ENCODE measurements at places on chromosomes 7 and 10.

- DNase-seq, result no peak
Observed at GRCh38 chr10:10901906-10902305, 115.8 kb upstream of the CELF2 start.

DNA sequence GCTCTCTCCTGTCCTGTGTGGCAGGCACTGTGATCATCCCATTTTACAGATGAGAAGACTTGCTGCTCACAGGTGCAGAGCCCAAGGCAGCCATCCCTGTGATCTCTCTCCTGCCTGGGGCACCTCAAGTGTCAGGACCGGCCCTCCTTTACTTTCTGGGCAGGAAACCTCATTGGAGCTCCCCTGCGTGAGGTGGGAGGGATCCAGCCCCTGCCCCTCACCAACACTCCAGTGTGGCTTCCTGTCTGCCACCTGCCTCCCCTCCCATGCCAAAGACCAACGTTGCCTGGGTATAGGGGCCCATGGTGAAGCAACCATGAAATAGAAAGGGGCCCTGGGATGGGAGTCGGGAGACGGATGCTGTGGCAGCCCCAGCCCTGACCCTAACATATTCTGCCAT lies 91.2 kb upstream of the MYL10 start:
- DNase-seq, result no peak

GRCh38 chr10:28581916-28582315 lies 49.0 kb downstream of the WAC start:
- DNase-seq, result no peak

DNA sequence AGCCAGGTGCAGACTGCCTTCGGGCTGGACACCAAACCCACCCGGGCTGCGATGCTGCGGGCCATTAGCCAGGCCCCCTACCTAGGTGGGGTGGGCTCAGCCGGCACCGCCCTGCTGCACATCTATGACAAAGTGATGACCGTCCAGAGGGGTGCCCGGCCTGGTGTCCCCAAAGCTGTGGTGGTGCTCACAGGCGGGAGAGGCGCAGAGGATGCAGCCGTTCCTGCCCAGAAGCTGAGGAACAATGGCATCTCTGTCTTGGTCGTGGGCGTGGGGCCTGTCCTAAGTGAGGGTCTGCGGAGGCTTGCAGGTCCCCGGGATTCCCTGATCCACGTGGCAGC lies 50.0 kb downstream of the VWA2 start:
- DNase-seq, result no peak

GRCh38 chr7:47725031-47725780 lies 143.3 kb upstream of the TNS3 start:
- DNase-seq, result no peak

DNA sequence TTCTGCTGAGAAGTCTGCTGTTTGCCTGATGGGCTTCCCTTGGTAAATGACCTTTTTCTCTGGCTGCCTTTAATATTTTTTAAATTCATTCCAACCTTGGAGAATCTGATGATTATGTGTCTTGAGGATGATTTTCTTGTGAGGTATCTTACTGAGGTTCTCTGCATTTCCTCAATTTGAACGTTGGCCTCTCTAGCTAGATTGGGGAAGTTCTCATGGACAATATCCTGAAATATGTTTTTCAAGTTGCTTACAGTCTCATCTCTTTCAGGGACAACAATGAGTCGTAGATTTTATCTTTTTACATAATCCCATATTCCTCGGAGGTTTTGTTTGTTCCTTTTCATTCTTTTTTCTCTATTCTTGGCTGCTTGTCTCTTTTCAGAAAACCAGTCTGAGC lies 208.4 kb downstream of the KIF20B start:
- DNase-seq, result no peak

DNA sequence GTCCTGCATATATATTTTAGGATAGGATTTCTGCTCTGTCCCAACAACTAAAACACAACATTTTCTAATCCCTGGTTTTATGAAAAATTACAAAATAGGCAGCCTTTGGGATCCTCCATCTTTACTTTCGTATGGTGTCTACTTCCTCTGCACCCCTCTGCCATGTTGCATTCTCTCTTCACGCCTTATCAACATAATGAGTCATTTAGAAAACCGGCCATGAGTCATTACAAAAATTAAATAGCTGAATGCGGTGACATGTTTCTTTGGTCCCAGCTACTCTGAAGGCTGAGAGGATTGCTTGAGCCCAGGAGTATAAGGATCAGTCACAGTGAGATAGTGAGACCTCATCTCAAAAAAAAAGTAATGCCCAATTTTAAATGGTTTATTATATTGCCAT lies 148.1 kb upstream of the CELF2 start:
- no peak for DNase-seq

GRCh38 chr7:69211739-69212138 lies 386.5 kb upstream of the AUTS2 start:
- DNase-seq, result no peak

DNA sequence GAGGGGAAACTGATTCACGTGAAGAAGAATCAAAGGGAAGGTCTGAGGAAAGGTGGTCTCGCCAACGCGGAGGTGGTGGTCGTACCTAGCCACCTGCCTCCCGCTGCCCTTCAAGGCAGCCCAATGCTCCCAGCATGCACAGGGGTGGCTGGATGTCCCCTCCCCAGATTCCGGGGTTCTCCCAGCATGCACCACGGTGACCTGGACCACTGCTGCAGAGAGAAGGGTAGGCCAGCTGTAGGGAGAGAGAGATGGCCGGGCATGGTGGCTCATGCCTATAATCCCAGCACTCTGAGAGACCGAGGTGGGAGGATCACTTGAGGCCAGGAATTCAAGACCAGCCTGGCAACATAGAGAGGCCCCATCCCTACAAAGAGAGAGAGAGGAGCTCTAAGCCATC lies 32.4 kb upstream of the PPP2R2D start:
- no peak for DNase-seq

- DNase-seq, result no peak
Observed at GRCh38 chr7:25263337-25263736, 35.1 kb upstream of the NPVF start.

DNA sequence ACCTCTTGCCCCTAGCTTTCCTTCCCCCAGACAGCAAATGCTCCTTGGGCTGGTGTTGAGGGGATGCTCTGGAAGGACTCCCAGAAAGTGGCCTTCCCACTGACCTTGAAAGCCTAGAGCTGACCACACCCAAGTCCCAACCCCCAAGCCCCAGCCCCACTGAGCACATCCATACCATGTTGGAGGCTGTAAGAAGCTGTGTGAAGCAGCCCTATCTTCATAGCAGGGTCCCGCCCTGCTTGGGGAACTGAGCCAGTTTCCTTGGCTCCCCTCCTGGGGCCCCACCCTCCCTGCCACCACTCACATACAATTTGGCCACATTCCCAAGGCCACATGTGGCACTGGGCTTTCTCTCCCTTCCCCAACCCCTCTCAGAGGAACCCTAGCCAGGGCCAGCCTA lies 72.3 kb upstream of the CACUL1 start:
- DNase-seq, result no peak

GRCh38 chr7:3917436-3917835 lies 616.4 kb downstream of the SDK1 start:
- no peak for DNase-seq

DNA sequence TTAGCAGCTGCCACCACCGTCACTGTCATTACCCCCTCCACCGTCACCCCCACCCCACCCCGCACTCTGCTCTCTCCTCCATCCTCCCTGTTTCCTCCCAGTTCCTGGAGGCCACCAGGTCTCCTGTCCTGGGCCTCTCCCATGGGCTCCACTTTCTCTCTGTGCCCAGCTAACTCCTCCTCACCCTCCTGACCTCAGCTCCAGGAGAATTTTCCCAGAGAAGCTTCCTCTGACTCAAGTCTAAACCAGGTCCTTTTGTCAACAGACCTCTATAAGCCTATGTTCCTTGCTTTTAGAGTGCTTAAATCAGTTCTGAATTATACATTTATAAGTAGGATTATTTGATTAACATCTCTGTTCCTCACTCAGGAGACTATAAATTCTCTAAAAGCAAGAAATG lies 150.0 kb downstream of the ARHGAP12 start:
- DNase-seq, result no peak

DNA sequence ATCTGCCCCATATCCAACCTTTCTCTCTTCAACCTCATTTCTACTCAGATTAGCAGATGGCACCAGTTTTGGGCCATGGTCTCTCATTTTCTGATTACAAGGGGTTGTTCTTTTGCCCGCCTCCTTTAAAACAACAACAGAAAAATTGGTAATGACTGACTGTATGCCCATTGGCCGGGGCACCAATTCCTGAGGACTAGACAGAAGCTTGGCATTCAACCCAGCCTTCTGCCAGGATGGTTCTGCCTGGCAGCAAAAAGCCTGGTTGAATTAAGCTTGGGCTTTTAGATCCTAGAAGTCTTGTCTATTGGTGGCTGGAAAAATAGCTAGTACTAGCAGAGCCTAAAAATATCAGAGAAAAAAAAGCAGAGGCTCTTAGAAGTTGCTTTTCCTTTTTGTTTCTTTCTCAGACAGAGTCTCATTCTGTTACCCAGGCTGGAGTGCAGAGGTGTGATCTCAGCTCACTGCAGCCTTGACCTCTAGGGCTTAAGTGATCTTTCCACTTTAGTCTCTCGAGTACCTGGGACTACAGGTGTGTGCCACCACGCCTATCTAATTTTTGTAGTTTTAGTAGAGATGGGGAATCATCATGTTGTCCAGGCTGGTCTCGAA lies 402.6 kb downstream of the AUTS2 start:
- no peak for DNase-seq

GRCh38 chr7:117096330-117096729 lies 143.0 kb downstream of the ST7 start:
- no peak for DNase-seq

DNA sequence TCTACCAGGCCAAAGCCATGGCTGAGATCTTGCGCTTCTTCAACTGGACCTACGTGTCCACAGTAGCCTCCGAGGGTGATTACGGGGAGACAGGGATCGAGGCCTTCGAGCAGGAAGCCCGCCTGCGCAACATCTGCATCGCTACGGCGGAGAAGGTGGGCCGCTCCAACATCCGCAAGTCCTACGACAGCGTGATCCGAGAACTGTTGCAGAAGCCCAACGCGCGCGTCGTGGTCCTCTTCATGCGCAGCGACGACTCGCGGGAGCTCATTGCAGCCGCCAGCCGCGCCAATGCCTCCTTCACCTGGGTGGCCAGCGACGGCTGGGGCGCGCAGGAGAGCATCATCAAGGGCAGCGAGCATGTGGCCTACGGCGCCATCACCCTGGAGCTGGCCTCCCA lies 142.7 kb downstream of the GRM3 start:
- DNase-seq, result no peak

DNA sequence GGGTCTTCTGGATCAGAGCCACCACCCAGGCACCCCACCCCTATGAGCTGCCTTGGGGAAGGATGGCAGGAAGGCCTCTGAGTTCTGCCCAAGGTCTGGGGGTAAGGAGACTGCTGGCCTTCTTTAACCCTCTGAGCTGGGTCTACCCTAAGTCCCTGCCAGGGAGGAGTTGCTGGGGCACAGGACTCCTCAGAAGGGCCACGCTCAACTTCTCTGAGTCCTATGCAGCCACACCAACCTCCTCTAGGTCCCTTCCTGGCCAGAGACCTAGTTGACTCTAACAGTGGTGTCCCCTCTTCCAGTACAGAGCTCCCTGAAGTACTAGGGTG lies 2.6 kb upstream of the NEURL1 start:
- no peak for DNase-seq
